ENCODE measurements at places on chromosomes 16 and 17.

DNA sequence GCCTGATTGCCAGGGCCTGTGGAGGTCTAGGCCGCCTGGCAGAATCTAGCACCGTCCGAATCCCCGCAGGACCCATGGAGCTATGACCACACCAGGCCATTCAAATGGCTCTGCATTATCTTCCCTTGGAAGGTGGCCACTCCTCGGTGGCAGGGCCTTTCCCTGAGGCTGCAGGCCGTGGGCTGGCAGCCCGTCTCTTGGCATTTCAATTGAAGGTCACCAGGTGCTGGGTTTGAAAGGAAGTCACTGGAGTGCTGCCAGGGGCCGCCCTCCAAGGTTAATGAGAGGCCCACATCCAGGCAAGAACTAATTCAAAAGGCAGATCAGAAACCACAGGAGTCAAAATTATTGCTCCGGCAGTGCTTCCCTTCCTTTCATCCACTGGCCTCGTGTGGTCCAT is 27.7 kb upstream of the CACNG5 start:
- DNase-seq, result no peak

DNA sequence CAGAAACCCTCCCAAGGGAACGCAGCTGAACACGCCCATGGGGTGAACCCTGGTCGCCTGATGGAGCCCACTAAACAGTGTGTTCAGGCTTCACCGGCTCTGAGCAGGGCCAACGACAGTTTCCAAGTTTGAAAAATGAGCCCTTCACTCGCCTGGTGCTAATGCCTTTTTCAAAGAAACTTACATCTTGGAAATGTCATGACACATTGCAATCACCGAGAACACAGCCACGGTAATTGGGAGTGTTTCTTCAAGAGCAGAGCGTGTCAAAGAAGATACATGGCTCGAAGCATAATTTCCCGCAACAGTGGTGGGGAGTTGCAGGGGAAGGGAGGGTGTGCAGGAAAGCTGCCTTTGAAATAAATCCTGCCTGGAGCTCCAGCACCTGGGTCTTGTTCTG is 463.2 kb downstream of the TMEM114 start:
- DNase-seq, result no peak

DNA sequence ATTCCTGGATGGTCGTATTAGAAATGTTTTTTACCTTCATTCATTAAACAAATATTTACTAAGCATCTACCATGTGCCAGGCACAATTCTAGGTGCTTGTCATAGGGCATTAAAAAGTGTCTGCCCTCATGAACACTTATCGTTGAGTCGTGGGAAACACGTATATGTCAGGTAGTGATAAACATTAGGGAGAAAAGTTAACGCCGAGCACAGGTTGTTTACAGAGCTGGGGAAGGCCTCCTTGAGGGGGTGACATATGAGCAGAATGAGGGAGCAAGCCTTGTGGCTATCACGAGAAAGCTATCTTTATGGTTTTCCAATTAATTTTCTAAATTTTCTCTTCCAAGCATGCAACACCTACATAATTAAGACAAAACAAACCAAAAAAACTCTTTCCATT is 985 bp upstream of the ZNF213 start:
- DNase-seq, result no peak

GRCh38 chr16:30004424-30004776 is 6.4 kb downstream of the DOC2A start:
- DNase-seq, result no peak
